ENCODE measurements at places on chromosomes 5 and 9.

GRCh38 chr9:70081120-70081495 lies 37.5 kb downstream of the MAMDC2 start:
- no peak for DNase-seq

GRCh38 chr5:40022057-40022456 lies 597.3 kb upstream of the DAB2 start:
- no peak for DNase-seq

DNA sequence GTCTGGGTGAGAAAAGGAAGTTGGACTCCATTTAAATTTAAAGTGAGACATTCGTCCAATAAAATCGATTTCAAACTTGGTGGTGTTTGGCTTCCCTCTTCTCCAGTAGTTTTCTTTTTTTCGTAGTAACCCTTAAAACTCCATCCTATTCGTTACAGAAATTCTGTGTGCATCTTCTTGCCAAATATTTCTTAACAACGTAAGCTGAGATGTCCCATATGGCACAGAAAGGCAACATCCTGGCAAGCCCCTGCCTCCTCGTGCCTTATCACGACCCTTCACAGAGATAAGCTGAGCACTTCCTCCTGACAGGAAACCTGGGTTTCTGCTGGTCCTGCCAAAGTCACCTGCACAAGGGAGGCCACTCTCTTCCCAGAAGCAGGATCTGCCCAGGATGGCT lies 11.8 kb upstream of the ADAMTS2 start:
- DNase-seq: no peak

DNA sequence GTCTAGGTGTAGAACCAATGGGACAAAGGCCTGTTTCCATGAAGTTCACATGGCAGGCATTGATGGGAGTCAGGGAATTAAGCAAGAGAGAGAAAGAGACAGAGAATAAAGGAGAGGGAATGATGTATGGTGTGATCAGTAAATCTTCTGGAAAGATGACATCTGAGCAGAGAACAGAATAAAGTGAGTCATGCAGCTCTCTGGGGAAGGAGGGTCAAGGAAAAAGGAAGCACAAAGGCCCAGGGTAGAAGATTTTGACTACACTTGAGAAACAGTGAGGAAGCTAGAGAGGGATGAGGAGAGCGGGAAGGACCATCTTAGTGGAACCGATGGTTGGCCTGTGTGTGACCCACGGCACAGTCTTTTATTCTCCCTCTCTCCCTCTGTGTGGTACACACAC lies 425.9 kb downstream of the SPOCK1 start:
- no peak for DNase-seq
